ENCODE measurements at places on chromosomes 1 and 21.

DNA sequence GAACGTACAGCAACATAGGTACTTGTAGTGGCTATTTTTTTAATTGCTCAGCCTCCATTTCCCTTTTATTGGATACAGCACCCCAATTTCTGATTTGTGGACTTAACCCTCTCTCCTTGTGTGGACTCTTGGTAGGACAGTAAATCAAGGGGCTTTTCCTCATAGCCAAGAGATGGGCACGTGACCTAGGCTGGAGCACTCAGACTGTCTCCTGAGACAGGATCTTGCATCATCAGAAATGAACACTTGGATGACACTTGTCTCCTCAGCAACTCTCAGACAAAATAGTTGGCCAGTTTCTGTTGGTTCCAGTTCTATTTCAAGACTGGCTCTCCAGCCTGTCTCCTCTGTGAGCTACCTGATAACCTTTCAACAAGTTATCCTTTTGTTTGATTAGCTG is 112.9 kb upstream of the ZNF678 start:
- no peak for DNase-seq

- DNase-seq = no peak
These were observed 159.3 kb downstream of the TSEN15 start for GRCh38 chr1:184210862-184211261.

- DNase-seq = no peak
These were observed 27.2 kb upstream of the TTF2 start for GRCh38 chr1:117032681-117033539.

DNA sequence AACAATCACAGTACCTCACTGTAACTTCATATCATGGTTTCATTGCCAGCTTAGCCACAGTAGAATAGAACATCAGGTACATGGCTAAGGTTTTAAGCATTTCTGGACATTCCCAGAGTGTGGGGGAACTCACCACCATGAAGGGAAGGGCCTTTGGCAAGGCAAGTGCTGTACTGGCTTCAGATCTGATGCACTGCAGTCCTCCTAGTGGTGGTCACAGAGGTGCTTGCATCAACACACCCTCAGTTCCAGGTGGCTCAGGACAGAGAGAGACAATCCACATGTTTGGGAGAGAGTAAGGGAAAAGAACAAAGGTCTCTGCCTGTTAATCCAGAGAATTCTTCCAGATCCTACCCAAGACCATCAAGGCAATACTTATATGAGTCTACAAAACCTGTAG is 528.4 kb upstream of the RGS18 start:
- no peak for DNase-seq

GRCh38 chr1:19385869-19386591 is 73.9 kb downstream of the SLC66A1 start:
- peak; percentile 65 for DNase-seq

DNA sequence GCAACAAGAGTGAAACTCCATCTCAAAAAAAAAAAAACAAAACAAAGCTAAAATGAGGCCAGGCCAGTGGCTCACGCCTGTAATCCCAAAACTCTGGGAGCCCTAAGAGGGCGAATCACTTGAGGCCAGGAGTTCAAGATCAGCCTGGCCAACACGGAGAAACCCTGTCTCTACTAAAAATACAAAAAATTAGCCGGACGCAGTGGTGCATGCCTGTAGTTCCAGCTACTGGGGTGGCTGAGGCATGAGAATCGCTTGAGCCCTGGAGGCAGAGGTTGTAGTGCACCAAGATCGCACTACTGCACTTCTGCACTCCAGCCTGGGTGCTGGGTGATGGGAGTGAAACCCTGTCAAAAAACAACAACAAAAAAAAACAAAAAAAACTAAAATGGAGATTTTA is 191.2 kb upstream of the SGIP1 start:
- DNase-seq = no peak

DNA sequence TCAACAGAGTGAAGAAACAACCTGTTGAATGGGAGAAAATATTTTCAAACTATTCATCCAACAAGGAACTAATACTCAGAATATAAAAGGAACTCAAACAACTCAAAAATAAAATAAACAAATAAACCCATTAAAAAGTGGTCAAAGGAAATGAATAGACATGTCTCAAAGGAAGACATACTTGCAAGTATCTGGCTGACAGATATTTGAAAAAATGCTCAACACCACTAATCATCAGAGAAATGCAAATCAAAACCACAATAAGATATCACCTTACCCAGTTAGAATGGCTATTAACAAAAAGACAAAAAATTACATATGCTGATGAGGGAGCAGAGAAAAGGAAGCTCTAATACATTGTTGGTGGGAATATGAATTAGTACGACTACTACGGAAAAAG is 38.2 kb downstream of the TNFSF4 start:
- no peak for DNase-seq

GRCh38 chr21:38815060-38815405 is 9.3 kb downstream of the ETS2 start:
- peak; percentile 57 for DNase-seq

All from AG08396 (cell line).